Transverse colon (tissue), 4 donors: ENCODE measurements at places on chromosomes 3 and 15. TPM values are rescaled to one million over a fixed set of nuclear protein-coding genes. Genes with fewer than 3 reads are reported as not detected.

The PPP2R3A gene
- 34.7 TPM for total RNA-seq

The ABHD17C gene
- 64.0 TPM for total RNA-seq

The GP5 gene
- not detected for total RNA-seq

The ZNF774 gene
- 12.3 TPM for total RNA-seq

The EPHB1 gene
- total RNA-seq, result 0.82 TPM

The ATOSA gene
- total RNA-seq, result 75.6 TPM

The GPR156 gene
- not detected for total RNA-seq

The ZNF860 gene
- total RNA-seq, result 0.41 TPM

The RTP1 gene
- total RNA-seq, result not detected

The SLC28A2 gene
- 11.1 TPM for total RNA-seq

The TLR9 gene
- total RNA-seq, result 0.16 TPM

The KNG1 gene
- total RNA-seq, result not detected

The FRMD5 gene
- total RNA-seq, result 1.1 TPM

The VWA5B2 gene
- total RNA-seq, result not detected

The XCR1 gene
- 0.14 TPM for total RNA-seq

The LRRC31 gene
- 67.6 TPM for total RNA-seq

The GATM gene
- 96.9 TPM for total RNA-seq

The HIGD2B gene
- total RNA-seq, result not detected

The VIPR1 gene
- total RNA-seq, result 121 TPM

The SRGAP3 gene
- total RNA-seq, result 20.2 TPM

The RYK gene
- 78.8 TPM for total RNA-seq

The ULK3 gene
- 473 TPM for total RNA-seq

The PLA2G4E gene
- not detected for total RNA-seq

The SMAD6 gene
- 214 TPM for total RNA-seq

The IGSF11 gene
- 0.80 TPM for total RNA-seq

The ACSBG1 gene
- not detected for total RNA-seq

The GABRR3 gene
- not detected for total RNA-seq

The PLSCR5 gene
- not detected for total RNA-seq

The SCAMP5 gene
- 11.3 TPM for total RNA-seq

The BUB1B gene
- 10.1 TPM for total RNA-seq

The CSPG4 gene
- 46.0 TPM for total RNA-seq

The C3orf52 gene
- 35.8 TPM for total RNA-seq

The BRK1 gene
- total RNA-seq, result 37.0 TPM

The THRB gene
- 52.4 TPM for total RNA-seq

The HES1 gene
- total RNA-seq, result 196 TPM

The ZNF660 gene
- total RNA-seq, result not detected
